Spleen (tissue), 13 donors: ENCODE measurements at places on chromosomes 7 and 10. TPM values are rescaled to one million over a fixed set of nuclear protein-coding genes. Genes with fewer than 3 reads are reported as not detected.

- H3K4me1 ChIP-seq, result no peaks in the 10 kb centered on the region
- no peak overlapping the region for H3K4me3 ChIP-seq
- no peak overlapping the region for H3K27ac ChIP-seq
- no peaks in the 10 kb centered on the region for H3K36me3 ChIP-seq
- no peaks in the 10 kb centered on the region for H3K27me3 ChIP-seq
Observed at GRCh38 chr7:116805100-116805544, 57.3 kb upstream of the CAPZA2 start.

GRCh38 chr10:32217216-32217615 lies 129.7 kb downstream of the EPC1 start:
- H3K27me3 ChIP-seq, result no peaks in the 10 kb centered on the region
- DNase-seq, result no peak
- no peak overlapping the region for H3K4me3 ChIP-seq
- H3K36me3 ChIP-seq, result no peaks in the 10 kb centered on the region
- H3K4me1 ChIP-seq, result no peaks in the 10 kb centered on the region
- H3K27ac ChIP-seq, result no peak overlapping the region

DNA sequence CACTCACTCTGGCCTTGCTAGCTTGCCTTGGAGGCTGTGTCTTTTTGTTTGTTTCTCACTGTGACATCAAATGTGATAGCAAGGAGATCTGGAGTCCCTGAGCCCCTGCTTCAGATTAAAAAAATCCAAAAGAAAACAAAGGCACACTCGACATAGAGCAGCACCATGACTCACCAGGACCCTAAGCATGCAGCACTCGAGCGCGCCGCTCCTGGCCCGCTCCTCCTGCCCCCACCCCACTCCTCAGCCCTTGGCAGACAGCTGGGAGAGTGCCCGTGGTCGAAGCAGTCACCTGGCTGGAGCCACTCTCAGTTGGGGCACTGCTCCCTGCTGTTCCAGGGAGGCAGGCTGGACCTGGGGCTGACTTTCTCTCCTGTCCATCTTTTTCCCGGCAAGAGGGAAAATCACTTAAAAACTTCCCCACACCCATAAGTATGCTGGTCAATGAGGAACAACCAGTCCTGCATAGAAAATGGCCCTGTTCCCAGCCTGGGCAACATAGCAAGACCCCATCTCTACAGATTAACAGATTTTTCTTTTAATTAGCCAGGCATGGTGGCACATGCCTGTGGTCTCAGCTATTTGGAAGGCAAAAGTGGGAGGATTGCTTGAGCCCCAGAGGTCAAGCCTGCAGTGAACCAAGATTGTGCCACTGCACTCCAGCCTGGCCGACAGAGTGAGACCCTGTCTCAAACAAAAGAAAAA lies 128.4 kb downstream of the PAXIP1 start:
- no peaks in the 10 kb centered on the region for H3K36me3 ChIP-seq
- no peak overlapping the region for H3K4me3 ChIP-seq
- no peak overlapping the region for H3K27ac ChIP-seq
- DNase-seq, result peak; percentile 55

GRCh38 chr7:128131731-128132130 lies 100.5 kb upstream of the LRRC4 start:
- no peak overlapping the region for H3K4me3 ChIP-seq
- peak overlapping the region; percentile 54 for H3K27ac ChIP-seq
- no peaks in the 10 kb centered on the region for H3K36me3 ChIP-seq
- H3K4me1 ChIP-seq, result peaks cover 18% of the 10 kb centered on the region

GRCh38 chr10:50582766-50583762 lies 40.7 kb downstream of the SGMS1 start:
- H3K27ac ChIP-seq, result no peak overlapping the region
- peaks cover 19% of the 10 kb centered on the region for H3K4me1 ChIP-seq
- H3K27me3 ChIP-seq, result no peaks in the 10 kb centered on the region
- no peaks in the 10 kb centered on the region for H3K36me3 ChIP-seq

The ACTR3C gene
- 0.78 TPM for polyA plus RNA-seq

The ZNF488 gene
- polyA plus RNA-seq, result not detected

The TPK1 gene
- 9.0 TPM for polyA plus RNA-seq

The VSTM4 gene
- 1.6 TPM for polyA plus RNA-seq

The GIMAP5 gene
- polyA plus RNA-seq, result 114 TPM

The DPP6 gene
- 0.35 TPM for polyA plus RNA-seq
